Activated gamma-delta T cell treated with anti-CD3 and anti-CD28 coated beads, Interleukin-2, amount 50 U/mL, for 16 hours (primary cell): ENCODE measurements at places on chromosomes 5 and 9.

DNA sequence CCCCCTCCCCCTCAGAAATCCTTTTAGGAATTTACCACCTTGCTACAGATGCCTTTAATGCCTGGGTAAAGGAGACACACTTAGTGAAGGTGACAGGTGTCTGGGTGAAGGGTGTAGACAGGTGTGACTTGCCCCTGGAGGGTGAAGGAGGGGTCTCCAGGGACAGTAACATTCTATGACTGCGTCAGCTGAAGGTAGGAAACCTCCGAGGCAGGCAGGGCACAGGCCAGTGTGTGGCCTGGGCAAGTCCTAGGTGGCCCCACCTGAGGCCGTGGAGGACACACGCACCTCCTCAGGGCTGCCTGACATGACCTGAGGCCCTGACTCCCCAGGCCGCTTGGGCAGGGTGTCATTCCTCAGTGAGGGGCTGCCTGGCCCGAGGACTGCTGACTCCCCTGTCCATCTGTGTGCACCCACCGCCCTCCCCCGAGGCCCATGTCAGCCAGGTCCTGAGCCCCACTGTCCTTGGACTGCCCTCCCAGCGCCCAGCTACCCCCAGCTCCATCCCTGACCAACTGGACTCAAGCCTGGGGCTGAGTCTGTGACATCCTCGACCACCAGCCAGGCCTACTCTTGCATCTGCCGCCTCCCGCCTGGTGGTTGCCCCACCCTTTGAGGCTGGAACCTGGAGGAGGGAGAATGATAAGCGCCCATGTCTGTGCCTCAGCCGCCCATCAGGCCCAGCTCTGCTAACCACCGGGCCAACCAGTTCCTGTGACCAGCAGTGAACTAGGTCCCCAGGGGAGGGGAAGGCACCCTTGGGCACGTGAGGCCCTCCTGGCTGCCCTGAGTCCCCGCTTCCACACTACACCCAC, 18.4 kb downstream of the CARD19 start:
- DNase-seq, result no peak

DNA sequence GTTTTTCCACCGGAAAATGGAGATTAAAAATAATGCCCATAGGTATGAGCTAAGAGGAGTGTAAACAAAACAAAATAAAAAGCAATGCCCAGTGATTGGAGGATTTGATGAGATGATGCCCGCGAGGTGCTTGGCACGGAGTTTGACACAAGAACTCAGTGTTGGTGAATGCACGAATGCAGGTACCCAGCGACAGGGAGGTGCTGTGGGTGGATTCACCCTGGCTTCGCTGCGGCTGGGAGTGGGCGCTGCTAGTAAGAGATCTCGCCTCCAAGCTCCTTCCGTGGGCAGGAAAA, 526 bp upstream of the STXBP1 start:
- DNase-seq, result no peak

- no peak for DNase-seq
Observed at GRCh38 chr5:142281966-142282365, 42.9 kb downstream of the SPRY4 start.

DNA sequence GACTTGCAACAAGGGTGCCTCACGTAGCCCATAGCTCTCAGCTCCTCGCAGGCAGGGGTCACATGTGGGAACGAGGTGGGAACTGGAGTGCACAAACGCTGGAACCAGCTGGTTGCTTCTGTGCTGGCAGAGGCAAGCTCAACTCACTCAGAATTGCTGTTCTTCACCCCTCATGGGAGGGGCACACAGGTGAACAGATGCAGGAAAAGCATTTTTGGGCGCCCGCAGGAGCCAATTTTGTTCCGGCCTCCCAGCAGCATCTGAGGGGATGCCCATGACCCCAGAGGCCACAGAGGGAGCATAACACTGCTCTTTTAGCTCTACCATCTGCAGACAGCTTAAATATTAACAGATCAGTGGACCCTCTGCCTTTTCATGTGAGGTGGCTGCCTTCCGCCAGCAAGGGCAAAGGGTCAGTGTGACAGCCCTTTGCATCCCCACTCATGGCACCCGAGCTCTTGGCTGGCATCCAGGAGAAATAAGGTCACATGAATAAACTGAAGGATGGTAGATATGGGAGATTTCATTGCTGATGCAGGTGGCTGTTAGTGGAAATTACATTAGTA, 196.2 kb downstream of the SLCO4C1 start:
- DNase-seq, result no peak

DNA sequence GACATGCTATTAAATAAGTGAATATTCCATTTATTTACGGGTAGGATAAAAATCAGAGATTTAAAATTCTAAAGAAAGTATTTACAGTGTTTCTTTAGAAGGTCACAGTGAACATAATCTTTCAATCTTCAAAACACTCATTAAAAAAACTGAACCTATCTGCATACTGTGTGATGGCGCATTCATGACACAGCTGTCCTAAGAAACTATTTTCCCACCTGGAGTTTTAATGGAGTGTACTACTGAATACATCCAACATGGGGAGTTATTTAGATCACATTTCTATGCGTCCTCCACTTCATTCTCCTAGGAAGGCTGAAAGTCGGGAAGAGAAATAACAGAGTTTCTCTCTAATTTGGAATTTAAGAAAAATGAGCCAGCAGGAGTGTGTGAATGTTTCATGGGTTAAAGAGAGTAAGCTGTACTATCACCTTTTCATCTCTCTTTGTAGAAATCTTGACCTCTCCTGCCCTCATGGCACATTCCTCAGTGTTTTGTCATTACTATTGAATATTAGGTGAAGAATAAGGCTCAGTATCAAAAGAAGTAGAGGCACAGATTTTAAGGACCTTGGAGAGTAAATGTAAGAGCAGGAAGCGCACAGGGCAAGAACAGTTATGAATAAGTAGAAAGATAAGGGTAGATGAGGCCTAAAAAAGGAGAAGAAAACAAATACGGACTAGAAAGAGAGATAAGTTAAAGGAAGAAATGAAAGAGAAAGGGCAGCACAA, 551.2 kb upstream of the TUSC1 start:
- DNase-seq, result no peak

GRCh38 chr9:32423371-32423770, 38.9 kb downstream of the ACO1 start:
- DNase-seq, result no peak

DNA sequence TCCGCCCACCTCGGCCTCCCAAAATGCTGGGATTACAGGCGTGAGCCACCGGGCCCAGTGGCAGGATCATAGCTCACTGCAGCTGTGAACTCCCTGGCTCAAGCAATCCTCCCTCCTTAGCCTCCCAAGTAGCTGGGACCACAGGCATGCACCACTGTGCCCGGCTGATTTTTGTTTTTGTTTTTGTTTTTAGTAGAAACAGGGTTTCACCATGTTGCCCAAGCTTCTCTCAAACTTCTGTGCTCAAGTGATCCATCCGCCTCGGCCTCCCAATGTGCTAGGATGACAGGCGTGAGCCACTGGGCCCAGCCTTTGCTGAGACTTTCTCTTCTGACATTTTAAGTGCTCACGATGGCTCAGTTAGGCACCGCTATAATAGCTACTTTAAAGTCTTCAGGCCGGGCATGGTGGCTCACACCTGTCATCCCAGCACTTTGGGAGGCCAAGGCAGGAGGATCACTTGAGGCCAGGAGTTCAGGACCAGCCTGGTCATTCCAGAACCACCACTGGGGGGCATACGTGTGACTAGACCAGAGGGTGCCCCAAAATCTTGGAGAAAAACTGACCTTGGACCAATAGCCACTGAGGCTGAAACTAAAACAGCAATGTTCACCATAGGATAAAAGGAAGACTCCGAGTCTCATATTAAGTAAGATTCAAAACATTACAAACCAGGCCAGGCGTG, 3.1 kb upstream of the ENTPD8 start:
- no peak for DNase-seq

DNA sequence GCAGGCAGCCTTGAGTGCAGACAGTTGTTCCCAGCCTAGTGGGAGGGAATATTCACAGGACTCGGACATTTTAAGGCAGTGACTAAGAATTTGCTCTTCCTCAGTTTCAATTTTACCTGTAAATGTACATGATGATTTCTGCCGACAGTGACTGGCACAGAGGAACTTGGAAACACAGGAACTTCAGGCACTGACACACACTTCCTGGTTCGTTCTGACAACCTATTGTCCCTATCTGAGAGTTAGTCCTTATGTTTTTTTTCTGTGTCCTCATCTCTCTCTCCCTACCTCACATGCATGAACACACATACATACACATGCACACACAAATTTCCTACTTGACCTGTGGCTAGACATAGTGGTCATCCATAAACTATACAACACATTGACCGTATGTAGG, 89.4 kb upstream of the CD180 start:
- no peak for DNase-seq

DNA sequence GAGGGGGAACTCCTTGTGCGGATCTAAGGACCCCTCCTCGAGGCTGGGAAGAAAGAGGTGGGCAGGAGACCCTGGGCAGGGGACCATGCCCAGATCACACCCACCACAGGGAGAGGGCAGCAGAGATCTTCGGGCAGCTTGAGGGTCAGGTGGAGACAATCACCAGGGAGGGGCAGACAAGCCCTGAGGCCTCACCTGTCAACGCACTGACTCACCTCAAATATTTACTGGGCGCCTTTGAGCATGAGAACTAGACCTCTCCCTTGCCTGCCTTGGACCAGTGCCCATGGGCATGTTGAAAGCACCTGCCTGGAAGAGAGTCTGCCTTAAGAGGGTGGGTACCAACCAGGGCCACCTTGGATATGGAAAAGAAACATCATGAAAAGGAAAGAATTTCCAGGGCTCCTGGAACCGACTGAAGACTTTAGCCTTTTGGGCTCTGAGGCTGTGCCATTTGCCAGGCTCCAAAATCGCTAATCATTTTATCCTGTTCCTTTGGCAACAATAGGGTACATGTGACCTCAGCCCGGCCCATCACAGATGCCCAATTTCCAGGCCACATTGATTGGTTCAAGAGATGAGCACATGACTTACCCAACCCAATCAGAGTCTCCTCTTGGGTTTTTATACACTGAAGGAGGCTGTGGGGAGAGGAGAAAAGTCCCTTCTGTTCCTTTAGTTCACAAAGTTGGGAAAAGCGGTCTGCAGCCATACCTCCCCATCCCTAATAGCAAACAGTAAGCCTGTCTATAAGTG, 10.4 kb upstream of the SPINK4 start:
- DNase-seq, result no peak

DNA sequence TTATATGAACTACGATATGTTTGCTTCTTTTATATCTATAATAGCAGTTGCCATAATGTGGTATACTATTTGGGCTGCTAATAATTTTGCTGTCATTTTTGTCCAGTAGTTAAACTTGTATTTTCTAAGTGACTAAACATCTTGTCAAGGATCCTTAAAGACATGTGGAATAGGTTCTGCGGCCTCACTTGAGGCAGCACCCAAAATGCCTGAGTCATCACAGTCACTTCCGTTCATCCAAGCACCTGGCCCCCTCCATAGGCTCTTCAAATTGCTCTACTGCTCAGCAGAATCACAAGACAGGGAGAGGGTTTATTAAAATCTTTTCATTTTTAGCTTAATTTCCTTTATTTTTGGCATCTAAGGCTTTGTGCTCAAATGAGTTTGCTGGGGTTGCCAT, 259.1 kb downstream of the AOPEP start:
- no peak for DNase-seq
